Mesendoderm (in vitro differentiated cells): ENCODE measurements at places on chromosomes 5 and 9.

GRCh38 chr5:64502196-64502595 lies 3.6 kb upstream of the RGS7BP start:
- DNase-seq = peak; percentile 26

- DNase-seq = no peak
Measured at GRCh38 chr5:121704291-121704690, 147.4 kb upstream of the FTMT start.

DNA sequence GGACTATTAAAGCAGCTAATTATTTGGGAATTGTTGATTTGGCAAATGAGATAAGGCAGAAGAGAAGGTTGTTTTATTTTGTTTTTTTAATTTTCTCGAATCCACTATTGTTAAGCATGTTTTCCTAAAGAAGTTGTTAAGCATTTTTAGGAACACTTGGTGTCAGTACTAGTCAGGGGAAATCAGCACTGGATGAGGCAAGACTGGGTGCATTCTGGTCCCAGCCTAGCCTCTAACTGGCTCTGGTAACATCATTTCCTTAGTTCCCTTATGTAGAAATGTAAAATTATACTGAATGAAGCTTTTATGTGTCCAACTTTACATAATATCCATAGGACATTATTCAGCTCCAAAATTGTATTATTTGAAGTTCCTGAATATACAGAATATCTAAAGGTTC lies 196.1 kb downstream of the PCSK5 start:
- no peak for DNase-seq

DNA sequence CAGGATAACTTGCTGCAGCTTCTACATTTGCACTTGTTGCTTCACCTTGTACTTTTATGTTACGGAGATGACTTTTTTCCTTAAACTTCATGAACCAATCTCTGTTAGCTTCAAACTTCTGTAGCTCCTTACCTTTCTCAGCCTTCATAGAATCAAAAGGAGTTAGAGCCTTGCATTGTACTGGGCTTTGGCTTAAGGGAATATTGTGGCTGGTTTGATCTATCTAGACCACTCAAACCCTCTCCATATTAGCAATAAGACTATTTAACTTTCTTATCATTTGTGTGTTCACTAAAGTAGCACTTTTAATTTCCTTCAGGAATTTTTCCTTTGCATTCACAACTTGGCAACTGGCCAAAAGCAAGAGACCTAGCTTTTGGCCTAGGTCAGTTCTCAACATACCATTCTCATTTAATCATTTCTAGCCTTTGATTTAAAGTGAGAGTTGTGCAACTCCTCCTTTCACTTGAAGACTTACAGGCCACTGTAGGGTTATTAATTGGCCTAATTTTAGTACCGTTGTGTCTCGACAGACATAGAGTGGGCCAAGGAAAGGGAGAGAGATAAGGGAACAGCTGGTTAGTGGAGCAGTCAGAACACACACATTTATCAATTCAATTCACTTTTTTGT lies 63.7 kb downstream of the SHOC1 start:
- no peak for DNase-seq

DNA sequence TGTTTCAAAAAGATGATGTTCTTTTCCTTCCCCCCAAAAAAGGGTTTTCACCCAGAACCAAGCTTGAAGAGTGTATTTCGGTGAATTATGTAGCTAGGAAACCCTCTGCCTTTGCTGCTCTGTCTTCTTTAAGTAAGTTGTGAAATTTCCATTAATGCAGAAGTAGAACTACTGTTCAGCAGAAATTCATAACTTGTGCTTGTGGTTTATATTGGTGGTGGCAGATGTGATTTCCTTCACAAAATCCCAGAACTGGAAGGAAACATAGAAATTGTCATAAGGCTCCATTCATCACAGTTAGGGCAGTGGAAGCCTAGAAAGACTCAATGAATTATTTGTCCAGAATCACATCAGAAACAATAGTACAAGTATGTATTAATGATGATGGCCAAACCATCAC lies 42.1 kb upstream of the DAB2 start:
- no peak for DNase-seq

DNA sequence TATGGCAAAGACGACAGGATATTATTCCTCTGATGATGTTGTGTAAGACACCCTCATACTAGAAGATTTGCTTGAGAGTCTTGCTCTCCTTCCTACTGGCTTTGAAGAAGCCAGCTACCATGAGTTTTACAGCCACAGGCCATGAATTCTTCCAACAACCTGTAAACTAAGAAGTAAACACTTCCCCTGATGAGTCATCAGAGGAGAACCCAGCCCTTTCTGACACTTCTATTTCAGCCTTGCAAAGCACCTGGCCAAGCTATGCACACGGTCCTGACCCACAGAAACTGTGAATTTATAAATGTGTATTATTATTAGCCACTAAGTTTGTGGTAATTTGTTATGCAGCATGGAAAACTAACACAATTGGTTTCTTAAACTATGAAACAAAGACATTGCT lies 288.8 kb upstream of the ADAMTSL1 start:
- peak; percentile 62 for DNase-seq

GRCh38 chr5:16930496-16930895 lies 5.6 kb downstream of the MYO10 start:
- DNase-seq = peak; percentile 47

- DNase-seq = no peak
Measured at GRCh38 chr5:121872856-121873255, 21.2 kb downstream of the FTMT start.

- no peak for DNase-seq
Measured at GRCh38 chr5:1335540-1336095, 9.3 kb downstream of the CLPTM1L start.

- DNase-seq = no peak
Measured at GRCh38 chr9:35395706-35396101, 94.2 kb upstream of the RUSC2 start.

DNA sequence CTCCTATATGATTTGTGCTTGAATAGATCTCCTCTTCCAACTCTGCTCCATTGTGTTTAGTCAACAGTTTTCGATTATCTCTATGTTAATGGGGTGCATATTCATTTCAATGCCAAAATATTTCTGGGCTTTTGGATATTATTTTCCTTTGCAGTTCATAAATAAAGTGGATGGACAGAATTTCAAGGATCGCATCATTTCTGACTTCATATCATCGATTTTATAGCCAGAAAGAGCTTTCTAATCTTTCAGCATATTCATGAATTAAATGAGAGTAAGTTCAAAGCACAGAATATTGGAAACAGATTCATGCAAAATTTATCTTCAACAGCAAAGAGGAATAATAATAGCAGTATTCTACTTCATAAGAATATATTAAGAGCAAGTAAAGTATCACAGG lies 60.0 kb upstream of the MINAR2 start:
- DNase-seq = no peak

- no peak for DNase-seq
Measured at GRCh38 chr5:156423597-156423996, 96.6 kb downstream of the SGCD start.

GRCh38 chr9:13607481-13608441 lies 328.3 kb upstream of the MPDZ start:
- peak; percentile 19 for DNase-seq

DNA sequence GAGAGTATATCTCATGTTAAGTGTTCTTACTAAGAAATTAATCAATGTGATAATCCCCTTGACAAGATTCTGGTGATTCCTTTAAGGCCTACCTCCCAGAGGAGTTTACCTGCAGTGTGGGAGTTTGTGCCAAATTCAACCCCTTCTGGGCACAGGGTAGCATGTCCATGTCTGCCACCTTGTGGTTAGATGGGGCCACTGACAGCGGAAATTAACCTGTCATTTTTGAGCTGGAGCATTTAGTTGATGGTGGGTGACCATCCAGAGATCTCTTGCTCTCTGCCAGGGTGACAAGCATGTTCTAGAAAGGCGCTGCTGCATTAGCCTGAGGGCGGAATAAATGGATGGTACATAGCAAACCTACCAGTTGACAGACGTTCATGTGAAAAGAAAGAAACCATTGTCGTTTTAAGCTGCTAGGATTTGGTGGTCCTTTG lies 132.2 kb downstream of the FBXO4 start:
- DNase-seq = peak; percentile 78

DNA sequence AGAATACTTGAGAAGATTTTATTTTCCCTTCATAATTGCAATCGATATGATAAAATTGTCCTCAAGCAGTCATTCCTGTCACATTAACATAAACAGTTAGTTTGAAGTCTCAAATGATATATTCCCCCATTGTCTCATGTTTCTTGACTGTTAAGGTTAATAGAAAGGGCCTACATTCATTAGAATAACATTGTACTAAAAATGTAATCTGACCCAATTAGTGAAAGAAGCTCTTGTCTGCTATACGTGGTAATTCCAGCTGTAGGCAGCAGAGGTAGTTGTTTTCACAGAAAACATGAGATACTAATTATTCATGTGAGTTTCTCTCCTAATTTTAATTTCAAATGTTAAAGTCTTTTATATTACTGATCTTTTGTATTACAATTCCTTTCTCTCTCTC lies 25.9 kb upstream of the AP3B1 start:
- peak; percentile 32 for DNase-seq

DNA sequence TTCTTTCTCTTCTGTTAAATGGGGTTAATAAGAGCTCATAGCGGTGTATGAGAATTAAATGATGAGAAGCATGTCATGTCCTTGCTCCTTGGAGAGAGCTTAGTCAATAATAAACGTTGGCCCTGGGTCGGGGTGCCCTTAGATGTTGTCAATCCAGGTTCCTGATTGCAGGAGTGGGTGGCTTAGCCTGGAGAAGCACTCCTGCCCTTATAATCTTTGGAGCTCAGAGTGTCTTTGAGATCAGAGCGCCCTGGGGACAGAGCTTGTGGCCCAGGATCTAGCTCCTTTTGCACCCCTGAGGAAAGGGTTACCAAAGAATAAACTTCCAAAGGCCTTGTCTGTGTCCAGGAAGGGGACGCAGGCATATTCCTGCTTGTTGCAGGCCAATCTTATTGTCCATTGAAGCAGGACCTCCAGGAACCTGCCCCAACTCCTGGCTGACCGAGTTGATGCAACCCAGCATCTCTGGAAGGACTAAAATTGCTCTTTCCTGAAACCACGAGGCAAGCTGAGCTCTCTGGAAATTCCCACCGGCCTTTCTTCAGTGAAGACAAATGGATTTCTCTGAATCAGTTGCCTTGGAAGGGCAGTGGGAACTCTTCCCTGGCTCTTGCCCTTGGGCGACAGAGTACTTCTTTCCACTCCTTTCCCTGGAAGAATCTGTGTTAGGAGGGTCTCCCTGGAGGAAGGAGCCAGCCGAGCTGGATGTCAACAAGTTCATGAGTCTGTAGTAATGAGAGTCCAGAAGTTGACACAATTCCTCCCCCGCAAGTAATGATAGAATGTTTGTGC lies 6.4 kb upstream of the AMBP start:
- DNase-seq = no peak

GRCh38 chr5:98663521-98663920 lies 109.9 kb upstream of the RGMB start:
- no peak for DNase-seq
